ENCODE measurements at places on chromosomes 6 and 20.
A peak's percentile ranks its signal among the peaks of the same experiment; 100 is the strongest.

- no peak for DNase-seq
Observed at GRCh38 chr6:107470364-107470763, 11.0 kb upstream of the PDSS2 start.

DNA sequence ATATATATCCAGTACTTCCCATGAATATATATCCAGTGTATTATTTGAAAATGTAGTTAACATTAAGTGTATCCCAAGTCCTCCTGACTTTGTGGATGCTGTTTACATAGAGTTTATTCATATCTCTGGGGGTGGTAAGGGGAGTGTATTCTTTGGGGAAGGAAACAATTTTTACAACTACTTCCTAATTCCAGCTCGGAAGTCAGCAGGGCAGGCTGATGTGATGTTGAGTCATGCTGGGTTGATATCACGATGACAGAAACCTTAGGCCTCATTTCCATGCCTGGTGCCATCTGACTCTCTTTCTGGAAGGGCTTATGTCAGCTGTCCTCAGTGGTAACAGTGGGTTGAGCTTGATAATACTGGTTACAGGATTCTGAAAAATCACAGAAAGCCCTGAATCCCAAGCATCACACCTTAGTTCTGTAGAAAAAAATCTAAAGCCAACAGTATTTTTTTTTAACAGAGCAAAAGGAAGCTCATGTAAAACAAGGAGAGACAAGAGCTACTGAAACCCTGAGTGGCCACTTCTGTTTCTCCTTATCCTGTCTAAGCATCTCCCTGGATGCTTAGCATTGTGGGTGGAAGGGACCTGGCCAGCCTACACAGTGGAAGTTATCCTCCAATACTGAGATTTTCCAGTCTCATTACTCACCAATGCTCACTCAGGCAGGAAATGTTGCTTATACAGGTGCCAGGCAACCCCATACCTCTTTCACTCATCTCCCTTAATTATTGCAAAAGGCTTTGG lies 75.2 kb upstream of the IYD start:
- DNase-seq: peak; percentile 52

DNA sequence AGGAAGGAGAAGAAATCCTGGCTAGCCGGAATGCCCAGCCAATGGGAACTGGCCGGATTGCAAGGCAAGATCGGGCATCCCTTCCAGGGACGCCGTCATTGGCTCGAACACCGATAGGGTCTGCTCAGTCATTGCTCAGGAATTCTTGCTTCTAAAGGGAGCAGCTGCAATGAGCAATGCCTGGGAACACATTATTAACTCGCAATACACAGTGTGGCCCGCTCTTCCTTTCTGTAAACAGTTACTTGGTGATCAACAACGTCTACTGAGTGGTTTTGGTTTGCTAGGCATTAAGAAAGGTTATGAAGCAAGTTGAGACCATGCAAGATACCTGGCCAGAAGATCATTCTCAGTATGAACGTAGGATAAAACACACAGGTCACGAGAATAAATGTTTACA lies 165.4 kb upstream of the CITED2 start:
- peak; percentile 91 for DNase-seq

- no peak for DNase-seq
Observed at GRCh38 chr20:52239102-52239501, 47.5 kb upstream of the ZFP64 start.

GRCh38 chr6:156780102-156780641 lies 3.0 kb downstream of the ARID1B start:
- DNase-seq: peak; percentile 95

DNA sequence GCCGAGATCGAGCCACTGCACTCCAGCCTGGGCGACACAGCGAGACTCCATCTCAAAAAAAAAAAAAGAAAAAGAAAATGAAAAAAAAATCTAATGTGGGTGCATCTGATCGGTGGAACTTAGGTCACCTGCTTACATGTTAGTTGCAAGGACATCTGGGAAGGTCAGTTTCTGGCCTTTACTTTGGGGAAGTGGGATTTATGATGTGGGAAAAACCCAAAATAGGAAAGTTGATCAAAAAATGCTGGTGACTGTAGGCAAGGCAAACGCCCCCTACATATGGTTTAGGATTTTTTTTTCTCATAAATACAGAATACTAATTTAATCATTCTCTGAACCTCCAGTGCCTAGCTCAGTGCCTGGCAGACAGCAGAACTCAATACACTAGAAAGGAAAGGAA lies 69.2 kb upstream of the PIM1 start:
- no peak for DNase-seq

- DNase-seq: no peak
Observed at GRCh38 chr6:71347119-71347518, 58.5 kb downstream of the OGFRL1 start.

GRCh38 chr20:17921774-17922173 lies 46.8 kb downstream of the SNX5 start:
- peak; percentile 13 for DNase-seq

GRCh38 chr20:906703-907270 lies 9.3 kb downstream of the ANGPT4 start:
- DNase-seq: no peak

DNA sequence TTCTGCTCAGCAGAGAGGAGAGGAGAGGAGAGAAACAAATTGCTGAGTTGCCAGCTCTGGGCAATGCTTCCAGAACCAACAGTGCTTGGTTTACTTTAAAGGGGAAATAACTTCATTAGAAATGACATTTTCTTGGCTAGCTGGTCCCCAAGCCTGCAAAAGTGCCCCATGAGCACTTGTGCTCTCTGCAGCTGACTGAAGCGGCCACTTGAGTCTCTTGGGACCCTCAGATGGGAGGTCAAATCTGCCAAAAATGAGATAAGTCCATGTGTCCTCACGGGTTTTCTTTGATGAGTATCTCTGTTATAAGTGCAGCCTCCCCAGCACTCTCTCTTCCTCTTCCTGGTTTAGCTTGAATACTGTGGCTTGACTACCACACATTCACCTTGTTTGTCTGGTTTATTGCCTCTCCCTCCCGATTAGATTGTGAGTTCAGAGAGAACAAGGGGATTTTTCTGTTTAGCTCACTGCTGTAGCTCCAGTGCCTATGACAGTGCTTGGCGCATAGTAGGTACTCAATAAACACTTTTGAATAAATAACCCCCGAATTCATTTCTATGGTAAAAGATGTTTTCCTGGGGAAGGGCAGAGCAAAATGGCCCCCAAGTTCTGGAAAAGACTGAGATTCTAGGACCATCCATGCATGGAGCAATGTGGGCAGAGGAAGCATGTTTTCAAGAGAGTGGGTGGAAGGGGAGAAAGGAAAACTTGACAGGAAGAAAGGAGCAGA lies 7.0 kb upstream of the RIN2 start:
- no peak for DNase-seq

GRCh38 chr6:25463441-25463840 lies 184.3 kb downstream of the CARMIL1 start:
- DNase-seq: no peak

GRCh38 chr6:103893141-103893581 lies 966.6 kb downstream of the HACE1 start:
- peak; percentile 96 for DNase-seq

DNA sequence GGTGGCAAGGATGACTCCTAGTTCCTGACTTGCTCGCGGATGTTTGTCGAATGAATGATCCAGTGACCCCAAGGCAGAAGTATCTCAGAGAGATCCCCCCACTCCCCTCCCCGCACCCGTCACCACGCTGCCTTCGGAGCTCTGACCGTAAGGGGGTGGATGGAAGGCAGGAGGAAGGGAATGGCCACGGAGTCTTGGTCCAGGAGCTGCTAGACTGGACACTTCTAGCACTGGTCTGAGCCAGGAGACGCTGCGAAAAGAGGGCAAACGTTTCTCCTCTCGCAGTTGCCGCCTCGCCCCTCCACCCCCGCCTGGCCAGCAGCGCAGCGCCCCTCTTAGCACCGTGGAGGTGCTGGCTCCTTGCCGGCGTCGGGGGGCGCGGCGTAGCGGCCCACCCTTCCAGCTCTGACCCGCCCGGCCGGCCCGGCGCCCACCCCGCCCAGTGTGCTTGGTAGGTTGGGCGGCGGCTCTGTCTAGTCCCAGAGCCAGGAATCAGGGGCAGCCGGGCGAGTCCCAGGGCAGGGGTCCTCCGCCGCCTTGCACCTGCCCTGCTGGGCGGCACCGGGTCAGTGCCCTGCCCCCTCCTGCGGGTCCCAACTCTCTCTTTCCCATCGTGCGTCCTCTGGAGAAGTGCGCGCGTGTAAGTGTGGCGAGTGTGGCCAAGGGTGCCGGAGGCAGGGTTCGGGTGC lies 2.4 kb upstream of the DBNDD2 start:
- DNase-seq: no peak

GRCh38 chr6:33619166-33619840 lies 1.8 kb upstream of the ITPR3 start:
- DNase-seq: no peak

DNA sequence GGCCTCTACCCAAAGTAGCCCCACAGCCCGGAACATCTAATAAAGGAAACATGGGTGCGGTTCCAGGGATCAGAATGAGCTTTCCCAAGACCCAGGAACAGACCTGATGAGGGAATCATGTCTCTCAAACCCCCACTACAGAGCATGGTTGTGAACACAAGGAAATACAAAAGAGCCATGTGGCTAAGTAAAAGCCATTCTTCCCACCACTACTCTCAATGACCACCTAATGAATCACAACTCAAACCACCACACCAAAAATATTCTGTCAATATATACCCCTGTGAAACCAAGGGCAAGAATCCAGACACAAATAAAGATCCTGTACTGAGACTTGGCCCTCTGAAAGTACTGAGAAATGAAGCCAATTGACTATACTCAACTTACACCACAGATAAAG lies 20.9 kb upstream of the COL21A1 start:
- DNase-seq: no peak

DNA sequence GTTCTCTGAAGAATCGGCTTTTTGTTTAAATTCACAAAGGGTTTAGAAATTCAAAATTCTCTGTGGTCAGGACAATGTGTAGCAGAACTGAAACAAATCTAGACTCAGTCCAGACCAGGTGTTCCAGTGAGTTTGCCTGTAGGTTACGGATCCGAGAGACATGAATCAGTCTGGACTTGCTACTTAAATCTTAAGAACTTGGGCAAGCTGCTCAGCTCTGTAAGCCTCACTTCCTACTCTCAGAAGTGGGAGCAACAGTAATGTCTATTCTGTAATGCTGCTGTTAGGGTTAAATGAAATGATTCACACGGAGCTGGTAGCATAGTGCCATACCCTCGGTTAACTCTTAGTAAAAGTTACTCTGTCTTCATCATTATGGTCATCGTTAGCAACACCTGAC lies 37.7 kb downstream of the HECA start:
- DNase-seq: no peak

DNA sequence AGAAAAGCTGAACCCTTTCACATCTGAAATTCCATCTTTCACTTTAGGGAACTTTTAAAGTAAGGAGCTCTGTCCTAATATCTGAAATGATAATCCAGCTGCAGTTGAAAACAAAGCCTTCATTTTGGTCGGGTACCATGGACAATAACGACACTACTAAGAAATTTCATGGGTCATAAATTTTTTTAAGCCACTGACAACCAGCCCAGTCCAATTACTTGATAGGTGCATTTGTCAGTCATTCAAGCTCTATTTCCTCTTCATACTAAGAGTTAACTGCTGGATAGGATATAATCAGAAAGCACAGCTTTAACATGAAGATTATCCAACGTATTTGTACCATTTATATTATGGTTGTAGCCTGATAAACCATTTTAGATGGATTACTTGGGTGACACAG lies 52.5 kb downstream of the MMUT start:
- DNase-seq: no peak

DNA sequence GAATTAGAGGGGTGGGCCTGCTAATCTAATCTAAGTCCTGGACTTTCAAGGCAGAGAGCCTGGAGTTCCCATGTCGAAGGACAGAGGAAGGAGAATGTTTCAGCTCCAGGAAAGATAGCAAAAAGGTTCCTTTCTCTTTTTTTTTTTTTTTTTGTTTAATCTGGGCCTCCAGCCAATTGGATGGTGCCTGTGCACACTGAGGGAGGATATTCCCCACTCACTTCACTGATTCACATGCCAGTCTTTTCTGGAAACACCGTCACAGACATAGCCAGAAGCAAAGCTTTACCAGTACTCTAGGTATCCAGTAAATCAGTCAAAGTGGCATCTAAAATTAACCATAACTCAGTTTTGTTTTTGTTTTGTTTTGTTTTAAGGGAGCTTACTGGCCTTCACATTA lies 721.1 kb downstream of the TENT5A start:
- DNase-seq: peak; percentile 16

- DNase-seq: no peak
Observed at GRCh38 chr6:1027795-1028569, 283.9 kb upstream of the FOXQ1 start.

DNA sequence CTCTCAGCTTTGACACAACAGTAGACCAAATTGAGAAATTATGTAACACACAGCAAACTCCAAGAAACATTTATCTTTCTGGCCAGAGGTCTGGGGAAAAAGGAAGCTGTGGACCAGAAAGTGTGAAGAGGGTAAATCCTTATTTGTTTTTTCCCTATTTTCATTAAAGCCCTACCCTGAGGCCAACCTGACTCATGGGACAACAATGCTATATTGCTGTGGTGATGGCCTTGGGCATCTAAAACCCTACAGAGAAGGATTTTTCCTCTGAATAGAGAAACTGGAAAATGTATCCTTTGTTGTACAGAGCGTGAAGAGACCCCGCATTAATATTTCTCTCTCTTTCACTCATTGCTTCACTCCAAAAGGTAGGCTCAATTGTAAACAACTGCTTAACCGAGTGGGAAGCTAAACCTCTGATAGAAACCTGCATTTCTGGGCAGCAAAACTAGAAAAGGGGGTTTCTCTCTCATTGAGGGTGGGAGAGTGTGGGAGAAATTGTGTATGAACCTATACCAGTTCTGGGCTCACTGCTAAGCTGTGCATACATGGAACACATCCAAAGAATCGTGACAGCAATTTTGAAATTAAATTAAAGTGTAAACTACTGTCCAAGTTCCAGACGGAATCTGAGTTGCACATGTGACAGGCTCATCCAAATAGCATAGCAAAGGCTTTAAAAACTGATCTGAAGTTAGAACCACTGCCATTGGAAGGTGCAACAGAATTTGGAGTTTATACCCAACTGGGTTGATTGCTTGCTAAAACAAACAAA lies 175.5 kb downstream of the CLVS2 start:
- DNase-seq: no peak

GRCh38 chr20:20824924-20825584 lies 112.6 kb upstream of the RALGAPA2 start:
- DNase-seq: peak; percentile 47

DNA sequence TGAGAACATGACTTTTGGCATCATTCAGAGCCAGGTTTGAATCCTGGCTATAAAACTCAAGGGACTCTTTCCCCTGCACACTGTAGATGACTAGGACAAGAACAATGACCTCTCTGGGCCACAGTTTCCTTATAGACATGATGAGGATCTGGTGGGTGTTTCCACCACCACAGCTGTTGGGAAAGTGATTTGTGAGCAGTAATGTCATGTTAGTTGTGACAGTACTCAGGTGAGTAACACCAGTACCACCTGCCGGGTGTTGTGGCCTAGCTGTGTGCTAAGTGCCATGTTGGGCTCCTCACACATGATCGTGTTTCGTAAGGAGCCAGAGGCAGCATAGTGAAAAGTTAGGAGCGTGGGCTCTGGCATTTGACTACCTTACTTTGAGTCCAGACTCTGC lies 24.1 kb downstream of the HM13 start:
- no peak for DNase-seq

Measured in fibroblast of pulmonary artery (primary cell).